ENCODE measurements at places on chromosomes 1 and 21.

- no peak for DNase-seq
These were observed 91.3 kb downstream of the DENND1B start for GRCh38 chr1:197683895-197684553.

- no peak for DNase-seq
These were observed 2.2 kb downstream of the PHGDH start for GRCh38 chr1:119713749-119714456.

- DNase-seq, result no peak
These were observed 122.4 kb upstream of the ZRANB2 start for GRCh38 chr1:71203241-71203640.

GRCh38 chr1:60639287-60639686 lies 443.1 kb upstream of the NFIA start:
- no peak for DNase-seq

GRCh38 chr1:112386731-112387346 lies 9.2 kb upstream of the CTTNBP2NL start:
- no peak for DNase-seq

DNA sequence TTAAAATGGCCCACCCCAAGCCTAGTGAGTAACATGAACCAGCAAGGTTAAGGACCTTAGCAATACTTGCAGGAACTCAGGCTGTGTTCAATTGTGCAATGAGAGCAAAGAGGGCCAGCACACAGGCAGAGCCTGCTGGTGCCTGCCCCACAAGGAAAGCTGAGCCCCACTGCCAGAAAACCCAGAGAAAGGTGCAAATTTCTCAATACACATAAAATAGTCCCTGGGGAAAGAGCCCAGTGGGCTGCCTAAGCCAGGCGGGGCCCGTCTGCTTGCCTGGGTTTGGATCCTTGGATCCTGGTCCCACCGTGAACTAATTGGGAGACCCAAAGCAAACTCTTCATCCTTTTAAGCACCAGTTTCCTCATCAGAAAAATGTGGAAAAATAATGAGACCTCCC lies 128.5 kb upstream of the CACNA1E start:
- no peak for DNase-seq

GRCh38 chr1:209620487-209620884 lies 31.7 kb downstream of the LAMB3 start:
- no peak for DNase-seq

GRCh38 chr1:245952383-245953026 lies 554.6 kb downstream of the SMYD3 start:
- no peak for DNase-seq

DNA sequence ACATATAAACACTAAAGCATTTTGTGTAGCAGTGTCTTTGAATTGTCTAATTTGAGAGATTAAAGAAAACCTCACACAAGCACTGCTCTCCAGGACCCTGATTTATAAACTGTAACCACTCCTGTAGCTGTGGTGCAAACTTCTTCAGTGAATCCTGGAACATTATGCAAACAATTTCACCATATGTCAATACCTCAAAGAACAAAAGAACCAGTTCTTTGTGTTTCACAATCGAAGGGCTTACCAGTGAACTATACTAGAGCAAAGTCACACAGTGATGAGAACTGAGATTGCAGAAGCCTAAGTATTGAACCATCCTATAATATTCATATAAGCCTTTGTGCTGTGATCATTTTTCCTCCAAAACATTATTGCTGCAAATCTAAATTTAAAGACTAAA lies 21.5 kb downstream of the DPH5 start:
- no peak for DNase-seq

GRCh38 chr21:35438643-35439404 lies 389.7 kb upstream of the RUNX1 start:
- DNase-seq, result no peak

- peak; percentile 95 for DNase-seq
These were observed 17.8 kb downstream of the SLFNL1 start for GRCh38 chr1:41003640-41004220.

DNA sequence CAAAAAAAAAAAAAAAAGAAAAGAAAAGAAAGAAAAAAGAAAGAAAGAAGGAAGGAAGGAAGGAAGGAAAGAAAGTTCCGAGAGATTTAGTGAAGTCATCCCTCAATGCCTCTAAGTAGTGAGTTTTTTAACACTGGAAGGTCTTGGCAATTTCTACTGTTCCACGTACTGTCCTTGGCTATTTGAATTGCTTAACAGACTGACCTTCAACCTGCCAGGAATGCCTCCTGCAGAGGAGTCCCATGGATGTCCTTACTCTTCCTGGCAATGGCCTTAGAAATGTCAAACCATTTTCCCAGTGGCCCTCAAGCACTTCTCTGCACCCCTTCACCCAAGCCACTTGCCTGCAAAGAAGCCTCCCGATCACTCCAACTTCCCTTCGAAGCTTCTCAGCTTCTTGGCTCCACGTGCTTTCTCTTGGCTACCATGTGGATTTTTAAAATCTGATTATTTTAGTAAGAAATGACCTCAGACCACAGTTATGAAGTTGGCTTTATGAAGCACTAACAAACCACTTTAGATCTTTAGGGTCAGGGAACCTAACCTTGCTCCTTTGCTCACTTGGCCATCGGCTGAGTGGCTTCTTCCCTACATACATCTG lies 43.7 kb upstream of the ABCG1 start:
- no peak for DNase-seq

DNA sequence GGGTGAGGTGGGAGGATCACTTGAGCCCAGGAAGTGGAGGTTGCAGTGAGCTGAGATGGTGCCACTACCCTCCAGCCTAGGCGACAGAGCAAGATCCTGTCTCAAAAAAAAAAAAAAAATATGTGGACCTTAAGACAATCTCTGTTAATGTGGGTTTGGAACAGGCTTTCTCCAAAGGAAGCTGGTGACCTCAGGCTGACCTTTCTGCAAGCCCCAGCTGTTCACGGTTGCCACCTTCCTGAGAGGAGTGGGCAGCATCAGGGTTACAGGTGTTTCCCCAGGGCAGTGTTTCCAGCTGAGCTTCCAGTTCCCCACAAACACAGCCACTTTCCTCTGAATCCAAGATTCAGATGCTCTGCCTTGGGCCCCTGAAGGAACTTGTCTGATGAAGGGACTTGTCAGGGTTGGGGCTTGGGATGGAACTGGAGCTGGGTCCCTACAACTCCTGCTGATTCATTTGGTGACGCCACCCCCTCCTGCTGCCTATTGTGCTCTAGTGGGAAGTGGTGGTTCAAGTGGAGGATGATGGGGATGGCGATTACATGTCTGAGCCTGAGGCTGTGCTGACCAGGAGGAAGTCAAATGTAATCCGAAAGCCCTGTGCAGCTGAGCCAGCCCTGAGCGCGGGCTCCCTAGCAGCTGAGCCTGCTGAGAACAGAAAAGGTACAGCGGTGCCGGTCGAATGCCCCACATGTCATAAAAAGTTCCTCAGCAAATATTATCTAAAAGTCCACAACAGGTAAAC lies 1.9 kb downstream of the ZBTB48 start:
- DNase-seq, result no peak

DNA sequence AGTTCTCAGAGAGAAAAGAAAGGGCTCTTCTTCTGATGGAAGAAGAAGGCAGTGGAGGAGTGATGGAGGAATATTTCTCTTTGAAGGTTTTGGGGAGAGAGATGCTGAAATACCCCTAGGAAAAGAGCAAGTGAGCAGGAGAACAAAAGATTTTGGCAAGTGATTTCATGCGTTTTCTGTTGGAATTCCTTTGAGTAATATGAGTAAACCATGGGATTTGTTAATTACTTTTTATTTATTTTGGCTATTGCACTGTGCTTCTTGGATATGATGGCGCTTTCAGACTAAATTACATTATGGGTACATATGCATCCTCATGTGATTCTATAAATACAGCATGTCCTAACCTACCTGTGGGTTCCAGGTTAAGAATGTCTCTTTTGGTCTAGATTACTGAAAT lies 210.1 kb upstream of the PTGFR start:
- no peak for DNase-seq

Measured in heart right ventricle (tissue), 16 donors.